ENCODE measurements at places on chromosomes 4 and X.

DNA sequence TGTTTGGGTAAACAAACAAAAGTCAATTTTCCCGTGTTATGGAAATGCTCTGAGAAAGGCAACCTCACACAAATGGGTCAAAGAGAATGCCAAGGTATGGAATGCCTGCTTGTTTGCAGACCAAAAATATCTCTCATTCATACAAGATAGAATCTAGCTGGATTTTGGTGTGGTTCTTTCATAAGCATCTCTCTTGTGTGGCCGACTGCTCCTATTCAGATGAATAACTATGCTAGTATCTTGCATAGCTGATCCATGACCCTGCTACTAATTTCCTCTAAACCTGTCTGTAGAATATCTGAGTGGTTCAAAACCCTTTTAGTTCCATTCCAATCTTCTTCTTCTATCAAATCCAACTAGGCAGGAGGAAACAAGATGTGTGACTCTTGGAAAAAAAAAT, 28.2 kb upstream of the SORBS2 start:
- no peak for DNase-seq

- no peak for DNase-seq
These were observed 23.6 kb downstream of the TNIP2 start for GRCh38 chr4:2732526-2732925.

GRCh38 chrX:129145840-129146272, 377.4 kb downstream of the SMARCA1 start:
- DNase-seq: no peak

GRCh38 chr4:100079264-100079663, 111.0 kb downstream of the DDIT4L start:
- no peak for DNase-seq

DNA sequence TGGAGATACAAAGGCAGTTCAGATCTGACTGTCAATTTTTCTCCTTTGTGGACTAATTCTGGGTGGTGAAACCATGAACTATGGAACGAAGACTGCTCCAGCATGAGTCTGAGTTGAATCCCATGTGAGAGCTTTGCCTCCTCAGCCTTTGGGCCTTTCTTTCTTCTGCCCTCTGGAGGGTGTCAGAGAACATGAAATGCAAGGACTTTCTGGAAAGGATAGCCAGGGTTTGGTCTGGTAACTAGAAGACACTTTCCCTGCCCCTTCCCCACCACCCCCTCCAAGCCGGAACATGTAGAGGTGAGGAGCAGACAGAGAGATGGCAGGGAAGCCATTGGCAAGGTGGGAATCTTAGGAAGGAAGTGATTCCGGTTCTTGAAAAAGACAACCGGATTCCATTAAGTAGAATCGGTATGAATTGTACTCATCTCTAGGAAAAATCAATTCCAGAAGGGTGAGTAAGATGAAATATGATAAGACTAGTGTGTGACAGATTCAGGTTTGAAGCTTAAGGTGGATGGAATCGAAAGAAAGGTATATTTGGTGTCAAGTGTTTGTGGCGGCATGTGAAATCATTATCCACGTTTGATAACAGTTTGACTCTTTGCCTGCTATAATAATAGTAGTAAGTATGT, 19.0 kb downstream of the FHL1 start:
- DNase-seq: no peak

Data from smooth muscle cell of the brain vasculature (primary cell).